ENCODE measurements at places on chromosomes 1 and 21.

- DNase-seq = no peak
Measured at GRCh38 chr1:11151826-11152612, 37.1 kb upstream of the ANGPTL7 start.

DNA sequence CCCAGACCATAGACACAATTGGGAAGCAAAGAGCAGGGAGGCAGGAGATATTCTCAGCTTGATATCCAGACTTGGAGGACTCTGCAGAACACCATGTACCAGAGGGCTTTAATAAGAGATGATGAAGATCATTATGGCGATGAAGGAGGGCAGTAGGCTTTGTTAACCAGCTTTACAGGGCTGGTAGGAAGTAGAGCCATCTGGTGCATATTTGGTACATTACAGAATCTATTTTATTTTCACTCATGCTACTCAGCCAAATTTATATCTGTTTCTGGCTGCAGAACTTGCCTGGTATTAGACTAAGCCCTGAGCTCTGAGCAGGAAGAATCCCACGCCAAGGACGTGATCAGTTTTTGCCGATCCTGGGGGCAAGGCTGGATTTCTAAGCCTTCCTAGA lies 61.8 kb upstream of the SYT6 start:
- DNase-seq = no peak

DNA sequence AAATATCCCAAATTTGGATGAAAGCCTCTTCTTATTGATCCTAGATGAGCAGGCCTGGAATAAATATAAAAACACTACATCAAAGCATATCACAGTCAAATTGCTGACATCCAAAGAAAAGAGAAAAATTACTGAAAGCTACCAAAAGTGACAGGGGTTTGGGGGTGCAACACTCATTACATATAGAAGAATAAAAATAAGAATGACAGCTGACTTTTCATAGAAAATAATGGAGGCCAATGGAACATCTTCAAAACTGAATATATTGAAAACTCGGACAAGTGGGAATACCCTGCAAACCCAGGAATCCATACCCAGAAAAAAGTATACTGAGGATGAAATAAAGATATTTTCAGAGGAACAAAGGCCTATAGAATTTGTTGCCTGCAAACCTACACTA lies 84.0 kb downstream of the FOXJ3 start:
- no peak for DNase-seq

DNA sequence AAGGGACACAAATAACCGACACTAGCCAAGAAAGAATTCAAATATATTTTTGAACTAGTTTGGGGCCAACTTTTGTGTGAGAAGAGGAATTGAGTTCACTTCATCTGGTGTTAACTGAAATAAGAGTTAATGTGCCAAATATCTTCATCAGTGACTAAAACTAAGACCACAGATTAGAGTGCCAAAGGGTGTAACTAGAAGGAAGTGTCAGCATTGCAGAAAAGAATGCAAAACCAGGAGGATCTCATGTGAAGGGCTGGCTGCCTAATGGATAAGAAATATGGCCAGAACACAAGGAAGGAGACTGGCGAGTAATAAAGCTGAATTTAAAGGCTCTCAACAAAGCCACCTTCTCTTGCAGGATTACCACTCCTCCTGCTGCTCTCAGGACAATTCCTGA lies 61.8 kb upstream of the LRRC8D start:
- no peak for DNase-seq

DNA sequence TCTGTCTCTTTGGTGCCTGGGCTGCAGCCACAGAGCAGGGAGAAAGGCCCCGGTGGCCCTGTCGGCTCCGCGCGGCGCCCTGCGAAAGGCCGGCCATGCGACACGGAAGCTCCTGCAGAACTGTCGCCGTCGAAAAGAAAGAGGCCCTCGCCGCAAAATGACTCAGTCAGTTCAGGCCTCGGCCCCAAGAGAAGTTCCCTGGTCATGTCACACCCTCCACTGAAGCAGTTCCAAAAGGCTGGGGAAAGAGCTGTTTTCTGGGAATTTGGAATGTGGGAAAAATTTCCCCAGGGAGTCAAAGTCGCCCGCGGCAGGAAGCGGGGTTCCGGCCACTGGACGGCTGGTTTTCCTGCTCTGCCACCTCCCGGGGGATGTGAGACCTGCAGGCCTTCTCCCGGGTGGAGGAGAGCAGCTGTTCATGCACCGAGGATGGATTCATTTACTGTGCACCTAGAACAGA lies 115.8 kb upstream of the ZNF678 start:
- no peak for DNase-seq

DNA sequence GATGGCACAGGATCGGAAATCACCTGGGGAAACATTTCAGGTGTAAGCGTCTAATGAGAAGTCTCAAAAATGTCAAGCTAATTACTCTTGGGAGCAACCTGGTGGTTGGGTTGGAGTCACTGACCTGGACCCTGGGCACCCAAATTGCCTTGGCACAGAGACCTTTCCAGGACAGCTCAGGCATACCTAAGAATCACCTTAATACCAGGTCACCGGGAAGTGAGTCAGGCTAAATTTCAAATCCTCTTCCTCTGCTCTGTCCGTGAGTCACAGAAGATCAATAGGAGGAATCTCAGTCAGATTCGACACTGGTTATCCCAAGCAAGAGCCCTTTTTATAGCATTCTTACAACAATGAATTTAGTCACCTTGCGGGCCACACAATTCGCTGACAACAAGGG lies 179.6 kb upstream of the CAMK1G start:
- DNase-seq = no peak

All from epithelial cell of proximal tubule (primary cell).